ENCODE measurements at places on chromosomes 5 and 9. TPM values are rescaled to one million over a fixed set of nuclear protein-coding genes. Genes with fewer than 3 reads are reported as not detected.

The KCNIP1 gene
- 3.6 TPM for total RNA-seq

The ARL10 gene
- 13.6 TPM for total RNA-seq

The RAI14 gene
- total RNA-seq = 23.6 TPM

DNA sequence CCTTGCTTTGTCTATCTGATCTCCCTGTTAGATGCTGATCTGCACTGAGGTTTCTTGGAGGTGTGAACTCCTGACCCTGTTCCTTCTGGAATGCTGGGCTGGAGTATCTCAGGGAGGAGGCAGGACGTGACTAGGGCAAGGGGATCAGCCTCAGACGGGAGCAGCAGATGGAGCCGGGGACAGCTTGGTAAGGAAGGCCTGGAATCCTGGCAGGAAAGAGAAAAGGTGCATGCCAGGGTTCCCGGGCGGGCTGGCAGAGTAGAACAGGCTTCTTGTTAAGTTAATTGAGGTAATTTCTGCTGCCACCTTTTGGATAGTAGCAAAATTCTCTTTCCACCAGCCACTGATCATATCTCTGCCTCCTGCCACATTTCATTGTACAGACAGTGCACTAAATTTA lies 180.9 kb downstream of the ZNF462 start:
- peak; percentile 9 for DNase-seq
- H3K4me1 ChIP-seq = no peaks in the 10 kb centered on the region
- H3K27ac ChIP-seq = no peak overlapping the region

DNA sequence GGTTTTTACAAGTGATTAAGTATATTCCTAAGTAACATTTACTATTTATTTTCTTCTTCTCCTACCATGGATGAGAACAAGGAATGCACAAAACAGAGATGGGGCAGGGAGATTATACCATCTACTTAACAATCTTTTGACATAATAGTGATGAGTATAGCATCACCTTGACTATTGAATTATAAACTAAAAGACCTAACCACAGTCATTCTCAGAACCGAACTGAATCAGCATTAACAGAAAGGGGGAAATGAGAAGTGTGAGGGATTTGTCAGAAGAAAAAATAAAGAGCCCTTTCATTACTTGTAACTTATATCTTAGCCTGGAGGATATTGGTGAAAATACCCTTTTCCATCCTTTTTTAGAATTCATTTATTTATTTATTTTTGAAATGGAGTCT lies 21.9 kb downstream of the OR2Y1 start:
- no peaks in the 10 kb centered on the region for H3K36me3 ChIP-seq
- H3K4me1 ChIP-seq = no peaks in the 10 kb centered on the region
- H3K27ac ChIP-seq = no peak overlapping the region
- DNase-seq = no peak
- peaks cover 52% of the 10 kb centered on the region for H3K27me3 ChIP-seq

DNA sequence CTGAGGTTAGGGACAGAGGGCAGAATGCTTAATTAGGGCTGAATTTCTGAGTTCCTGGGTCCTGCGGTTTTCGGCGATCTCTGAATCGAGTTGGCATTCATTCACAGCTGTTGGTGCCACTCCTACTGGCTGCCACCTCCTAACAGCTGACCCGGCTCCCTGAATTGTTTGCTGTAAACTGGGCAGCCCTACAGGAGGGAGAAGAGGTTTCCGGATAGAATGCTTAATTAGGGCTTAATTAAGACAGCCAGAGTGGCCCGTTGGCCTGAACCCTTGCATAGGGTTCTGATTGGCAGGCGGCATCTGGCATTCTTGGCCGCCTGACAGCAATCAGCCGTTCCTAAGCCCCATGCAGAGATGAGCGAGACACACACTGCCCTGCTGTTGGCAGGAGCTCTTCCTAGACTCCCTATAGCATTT lies 25.7 kb downstream of the FRMPD1 start:
- H3K27me3 ChIP-seq = peaks cover 3% of the 10 kb centered on the region
- H3K4me1 ChIP-seq = peaks cover 11% of the 10 kb centered on the region
- no peaks in the 10 kb centered on the region for H3K36me3 ChIP-seq
- H3K27ac ChIP-seq = no peak overlapping the region

- no peak for DNase-seq
- H3K27ac ChIP-seq = no peak overlapping the region
- peaks cover 17% of the 10 kb centered on the region for H3K4me1 ChIP-seq
- H3K36me3 ChIP-seq = peaks cover 85% of the 10 kb centered on the region
Measured at GRCh38 chr9:115032296-115032695, 85.7 kb downstream of the TNC start.

The SPINK7 gene
- not detected for total RNA-seq
